ENCODE measurements at places on chromosomes 6 and 20.

DNA sequence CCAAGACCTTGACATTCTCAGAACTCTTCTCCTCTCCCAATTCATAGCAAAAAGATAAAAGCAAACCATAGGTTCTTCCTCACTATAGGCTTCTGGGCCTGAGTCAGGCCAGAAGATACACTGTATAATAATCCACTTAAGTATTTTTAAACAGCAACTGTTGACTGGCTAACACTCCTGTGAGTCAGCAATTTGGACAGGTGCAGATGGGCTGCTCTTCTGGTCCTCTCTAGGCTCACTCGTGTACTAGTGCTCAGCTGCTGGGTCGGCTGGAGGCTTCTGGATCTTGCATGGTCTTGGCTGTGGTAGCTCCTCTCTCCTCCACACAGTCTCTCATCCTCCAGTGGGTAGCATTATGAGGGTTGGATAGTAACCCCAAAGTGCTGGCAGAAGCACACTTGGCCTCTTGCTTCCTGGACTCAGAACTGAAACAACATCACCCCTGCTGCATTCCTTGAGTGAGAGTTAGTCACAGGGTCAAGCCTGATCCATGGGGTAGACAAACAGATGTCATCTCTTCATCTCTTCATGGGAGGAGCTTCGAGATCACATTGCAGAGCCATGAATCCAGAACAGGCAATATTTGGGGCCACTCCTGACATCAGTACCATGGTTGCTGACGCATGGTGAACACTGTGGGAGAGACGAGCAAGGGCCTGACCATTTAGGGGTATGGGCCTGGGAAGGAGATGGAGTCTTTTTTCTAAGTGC, 86.9 kb downstream of the C6orf118 start:
- DNase-seq = no peak

DNA sequence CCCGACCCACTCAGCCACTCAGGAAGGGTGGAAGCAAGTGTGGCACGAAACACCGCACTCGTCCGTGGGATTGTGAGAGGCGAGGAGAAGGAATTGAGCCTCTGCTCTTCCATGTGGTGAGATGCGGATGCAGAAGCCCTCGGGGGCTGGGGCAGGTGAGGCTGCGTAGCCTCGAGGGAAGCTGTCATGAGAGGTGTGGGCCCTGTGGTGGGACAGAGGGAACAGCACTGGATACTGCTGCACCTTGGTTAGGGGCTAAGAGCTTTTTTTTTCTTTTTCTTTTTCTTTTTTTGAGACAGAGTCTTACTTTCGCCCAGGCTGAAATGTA, 86.5 kb downstream of the PTPN1 start:
- DNase-seq = no peak

DNA sequence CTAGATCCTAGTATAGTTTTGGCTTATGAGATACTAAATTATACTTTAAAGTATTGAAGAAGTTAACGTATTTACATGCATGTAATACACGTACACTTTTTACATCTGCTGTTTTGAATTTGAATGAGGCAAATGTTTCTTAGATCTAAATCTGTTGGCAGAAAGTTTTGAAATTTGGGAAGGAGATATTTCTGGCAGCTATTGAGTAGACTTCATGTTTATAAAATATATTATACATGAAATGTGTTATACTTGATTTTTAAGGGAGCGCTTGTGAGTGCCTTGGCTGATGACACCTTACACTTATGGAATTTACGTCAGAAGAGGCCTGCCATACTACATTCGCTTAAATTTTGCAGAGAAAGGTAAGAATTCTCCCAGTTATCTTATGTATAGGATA, 34.7 kb downstream of the STXBP5 start:
- no peak for DNase-seq

DNA sequence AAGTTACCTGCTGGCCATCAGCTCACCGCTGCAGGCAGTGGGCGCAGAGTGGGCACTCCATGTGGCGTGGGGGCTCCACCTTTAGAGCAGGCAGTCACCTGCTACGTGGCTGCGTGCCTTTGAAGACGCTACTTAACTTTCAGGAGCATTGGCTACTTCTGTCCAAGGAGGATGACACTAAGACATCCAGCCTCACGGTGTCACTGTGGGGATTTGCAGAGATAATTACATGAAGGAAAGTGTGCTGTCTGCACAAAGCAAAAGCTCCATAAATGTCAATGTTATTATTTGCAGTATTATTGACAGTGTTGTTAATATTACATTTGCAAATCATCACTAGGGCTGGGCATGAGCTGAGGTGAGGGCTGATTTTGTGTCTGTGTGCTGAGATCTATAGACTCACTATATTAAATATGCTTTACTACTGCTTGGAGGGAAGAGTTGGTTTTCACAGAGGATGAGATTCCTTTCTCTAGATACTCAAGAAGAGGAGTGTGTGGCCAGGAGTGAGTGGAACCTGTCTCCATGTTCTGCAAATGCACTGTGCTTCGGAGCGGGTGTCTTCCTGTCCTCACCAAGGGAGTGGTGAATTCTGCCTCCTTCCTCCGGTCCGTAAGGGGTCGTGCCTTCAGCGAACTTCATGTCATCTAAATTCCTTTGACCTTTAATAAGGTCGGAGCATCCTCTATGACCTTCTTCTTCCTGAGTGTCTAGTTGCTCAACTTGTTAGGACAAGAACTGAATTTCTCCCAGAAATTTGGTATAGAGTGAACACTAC, 165.8 kb upstream of the SYNDIG1 start:
- DNase-seq = no peak

DNA sequence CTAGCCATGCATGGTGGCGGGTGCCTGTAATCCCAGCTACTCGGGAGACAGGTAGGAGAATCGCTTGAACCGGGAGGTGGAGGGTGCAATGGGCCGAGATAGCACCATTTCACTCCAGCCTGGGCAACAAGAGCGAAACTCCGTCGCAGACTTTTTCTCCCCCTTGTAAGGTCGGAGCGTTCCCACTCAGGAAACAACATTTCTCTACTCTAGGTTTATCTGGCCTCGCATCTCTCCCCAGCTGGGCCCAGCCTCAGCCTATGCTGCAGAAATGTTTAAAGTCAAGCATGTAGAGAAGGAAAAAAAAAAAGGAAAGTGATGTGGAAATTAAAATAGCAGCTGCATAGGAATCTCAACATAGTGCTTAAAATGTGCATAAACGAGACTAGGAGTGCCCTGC, 172.3 kb downstream of the TRIM27 start:
- DNase-seq = no peak

DNA sequence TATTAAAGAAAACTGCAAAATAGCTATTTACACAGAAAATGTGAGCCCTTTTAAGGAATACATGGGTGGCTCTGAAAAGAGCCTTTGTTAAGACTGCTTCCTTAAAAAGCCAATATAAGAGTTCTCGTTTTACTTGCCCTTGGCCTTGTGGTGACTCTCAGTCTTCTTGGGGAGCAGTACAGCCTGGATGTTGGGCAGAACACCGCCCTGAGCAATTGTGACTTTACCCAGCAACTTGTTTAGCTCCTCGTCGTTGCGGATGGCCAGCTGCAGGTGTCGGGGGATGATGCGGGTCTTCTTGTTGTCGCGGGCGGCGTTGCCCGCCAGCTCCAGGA, 111.5 kb downstream of the HFE start:
- DNase-seq = no peak

DNA sequence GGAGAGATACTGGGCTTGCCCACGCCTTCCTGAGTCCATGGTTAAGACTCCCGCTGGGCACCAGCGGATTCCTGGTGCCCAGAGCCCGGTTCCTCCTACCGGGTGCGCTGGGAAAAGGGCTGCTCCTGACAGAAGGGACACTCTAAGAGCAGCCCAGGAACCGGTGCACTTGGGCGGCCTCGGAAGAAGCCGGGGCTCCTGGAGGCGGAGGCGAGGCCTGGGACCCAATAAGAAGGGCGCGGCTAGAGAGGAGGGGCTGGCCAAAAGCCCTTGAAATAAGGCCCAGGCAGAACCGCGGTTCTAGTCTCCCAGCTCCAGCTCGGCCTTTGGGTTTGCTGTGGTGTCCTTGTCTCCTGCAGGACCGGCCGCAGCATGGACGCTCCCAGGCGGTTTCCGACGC, at the start of gene KHDC3L:
Gene KHDC3L (plus strand): TSS at position 301 of the 400 bp plus-strand sequence. CDS start 72 bp downstream, at position 373.
- no peak for DNase-seq

DNA sequence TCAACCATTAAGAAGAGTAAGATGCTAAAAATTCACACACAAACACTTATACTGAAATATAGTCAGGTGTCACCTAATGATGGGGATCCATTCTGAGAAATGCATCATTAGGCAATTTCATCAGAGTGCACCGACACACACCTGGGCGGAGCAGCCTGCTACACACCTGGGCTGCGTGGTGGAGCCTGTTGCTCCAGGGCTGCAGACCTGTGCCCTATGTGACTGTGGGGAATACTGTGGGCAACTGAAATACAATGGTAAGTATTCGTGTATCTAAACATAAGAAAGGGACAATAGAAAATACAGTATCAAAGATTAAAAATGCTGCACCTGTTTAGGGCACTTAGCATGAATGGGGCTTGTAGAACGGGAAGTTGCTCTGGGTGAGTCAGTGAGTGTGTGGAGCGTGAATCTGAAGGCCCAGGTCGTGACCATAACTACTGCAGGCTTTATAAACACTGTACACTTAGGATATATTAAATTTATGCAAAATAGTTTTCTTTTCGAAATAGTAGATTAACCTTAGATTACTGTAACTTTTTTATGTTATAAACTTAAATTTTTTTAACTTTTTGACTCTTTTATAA, 124.4 kb upstream of the AFDN start:
- no peak for DNase-seq

DNA sequence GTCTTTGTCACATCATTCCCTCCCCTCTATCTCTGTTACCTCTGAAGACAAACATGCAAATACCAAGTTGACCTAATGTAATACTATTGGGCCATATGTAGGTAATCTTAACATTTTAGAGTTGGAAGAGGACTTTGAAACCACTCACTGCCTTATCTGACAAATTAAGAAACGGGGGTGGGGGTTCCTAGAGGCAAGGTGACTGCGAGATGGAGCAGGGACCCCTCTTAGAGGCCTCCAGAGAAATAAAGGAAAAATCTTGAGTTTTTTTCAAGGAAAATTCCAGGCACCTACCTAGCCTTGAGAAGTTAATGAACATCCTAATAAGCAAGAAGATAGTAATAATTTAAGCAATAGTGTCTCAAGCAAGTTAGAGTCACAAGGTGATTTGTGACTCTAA, 270.8 kb downstream of the CD83 start:
- no peak for DNase-seq

- DNase-seq = no peak
Measured at GRCh38 chr6:195861-196360, 96.4 kb upstream of the DUSP22 start.

GRCh38 chr6:99066044-99066443, 118.3 kb upstream of the FBXL4 start:
- no peak for DNase-seq

- DNase-seq = no peak
Measured at GRCh38 chr20:1505361-1505760, 14.1 kb upstream of the SIRPB2 start.

- DNase-seq = peak; percentile 31
Measured at GRCh38 chr6:113909224-113909856, 52.2 kb downstream of the MARCKS start.

All from HuH-7.5 (cell line).